ENCODE measurements at places on chromosomes 6 and 20. TPM values are rescaled to one million over a fixed set of nuclear protein-coding genes. Genes with fewer than 3 reads are reported as not detected.

EDN1 gene
- 3.3 TPM for total RNA-seq

DEFB132 gene
- total RNA-seq: not detected

MAP3K7 gene
- 16.4 TPM for total RNA-seq

GSTA2 gene
- total RNA-seq: not detected

SLC35B3 gene
- total RNA-seq: 5.6 TPM

CST4 gene
- total RNA-seq: not detected

OR12D3 gene
- total RNA-seq: not detected

PAK5 gene
- not detected for total RNA-seq

GATA5 gene
- 0.33 TPM for total RNA-seq

SNRNP48 gene
- 13.7 TPM for total RNA-seq

HBS1L gene
- total RNA-seq: 96.0 TPM

MTFR2 gene
- total RNA-seq: 0.20 TPM

KIF13A gene
- total RNA-seq: 85.2 TPM

FAM50B gene
- total RNA-seq: 13.2 TPM

UQCC2 gene
- 328 TPM for total RNA-seq

TMEM14A gene
- total RNA-seq: 5.7 TPM

NAPB gene
- total RNA-seq: 5.1 TPM

COL10A1 gene
- total RNA-seq: 3.1 TPM

GJA1 gene
- total RNA-seq: 199 TPM

SLC4A11 gene
- 1.6 TPM for total RNA-seq

APCDD1L gene
- 1.5 TPM for total RNA-seq

NSFL1C gene
- 58.5 TPM for total RNA-seq

SRXN1 gene
- total RNA-seq: 31.1 TPM

MAD2L1BP gene
- 20.7 TPM for total RNA-seq

THEMIS gene
- not detected for total RNA-seq

DUSP22 gene
- total RNA-seq: 55.0 TPM

PACRG gene
- 34.6 TPM for total RNA-seq

MRAP2 gene
- total RNA-seq: 0.56 TPM

TBXT gene
- not detected for total RNA-seq

UBE2V1 gene
- total RNA-seq: 80.2 TPM

CEBPB gene
- total RNA-seq: 34.3 TPM

ULBP2 gene
- 0.46 TPM for total RNA-seq

BMP6 gene
- total RNA-seq: 4.1 TPM

MEI4 gene
- total RNA-seq: 0.59 TPM

PRRT1 gene
- 1.4 TPM for total RNA-seq

KCNQ2 gene
- total RNA-seq: not detected

NRSN1 gene
- total RNA-seq: not detected

DNPH1 gene
- 27.3 TPM for total RNA-seq

SLC17A3 gene
- not detected for total RNA-seq

TRIM31 gene
- not detected for total RNA-seq

KIAA0408 gene
- total RNA-seq: 3.2 TPM

PHIP gene
- 16.3 TPM for total RNA-seq

ZC2HC1B gene
- total RNA-seq: not detected

COL9A1 gene
- 0.47 TPM for total RNA-seq

MUC22 gene
- 0.09 TPM for total RNA-seq

FLRT3 gene
- 0.19 TPM for total RNA-seq

SMLR1 gene
- total RNA-seq: not detected

PNLDC1 gene
- 0.35 TPM for total RNA-seq

LY86 gene
- 0.57 TPM for total RNA-seq

C6orf132 gene
- total RNA-seq: 2.1 TPM

SPATA25 gene
- 2.6 TPM for total RNA-seq
